NCI-H1930 (cell line): ENCODE measurements at places on chromosomes 6 and 20.

- no peak for DNase-seq
Observed at GRCh38 chr6:43639984-43640800, 4.6 kb downstream of the MAD2L1BP start.

- no peak for DNase-seq
Observed at GRCh38 chr6:158767709-158768108, 51.5 kb downstream of the EZR start.

- no peak for DNase-seq
Observed at GRCh38 chr6:1212919-1213318, 99.0 kb upstream of the FOXQ1 start.

GRCh38 chr20:63363981-63364561 is 2.9 kb upstream of the CHRNA4 start:
- no peak for DNase-seq

- peak; percentile 84 for DNase-seq
Observed at GRCh38 chr6:36442671-36443470, at the start of the genes KCTD20 and PXT1. KCTD20 (plus strand) TSS chr6:36443000; CDS start chr6:36470098, 27,098 bp downstream. PXT1 (minus strand) TSS chr6:36442854; CDS start chr6:36426082, 16,772 bp downstream.

DNA sequence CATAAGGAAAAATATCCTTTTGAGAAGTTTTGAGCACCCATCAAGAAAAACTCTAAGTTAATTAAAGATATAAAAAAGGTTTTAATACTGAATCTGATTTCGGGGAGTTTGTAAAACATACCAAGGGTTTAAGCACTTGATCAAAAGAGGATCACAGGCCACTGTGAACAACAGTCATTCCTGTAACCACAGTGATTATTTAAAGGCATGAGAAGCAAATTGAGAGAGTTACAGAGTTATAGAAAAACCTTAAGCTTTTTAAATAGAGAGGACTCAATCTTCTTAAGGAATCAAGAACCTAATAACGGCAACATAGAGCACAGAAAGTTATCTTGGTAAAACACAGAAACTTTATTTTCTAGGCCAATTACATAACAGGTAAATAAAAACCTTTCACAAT is 831.6 kb downstream of the C6orf118 start:
- no peak for DNase-seq

- no peak for DNase-seq
Observed at GRCh38 chr6:52537001-52537753, 39.7 kb downstream of the TRAM2 start.

DNA sequence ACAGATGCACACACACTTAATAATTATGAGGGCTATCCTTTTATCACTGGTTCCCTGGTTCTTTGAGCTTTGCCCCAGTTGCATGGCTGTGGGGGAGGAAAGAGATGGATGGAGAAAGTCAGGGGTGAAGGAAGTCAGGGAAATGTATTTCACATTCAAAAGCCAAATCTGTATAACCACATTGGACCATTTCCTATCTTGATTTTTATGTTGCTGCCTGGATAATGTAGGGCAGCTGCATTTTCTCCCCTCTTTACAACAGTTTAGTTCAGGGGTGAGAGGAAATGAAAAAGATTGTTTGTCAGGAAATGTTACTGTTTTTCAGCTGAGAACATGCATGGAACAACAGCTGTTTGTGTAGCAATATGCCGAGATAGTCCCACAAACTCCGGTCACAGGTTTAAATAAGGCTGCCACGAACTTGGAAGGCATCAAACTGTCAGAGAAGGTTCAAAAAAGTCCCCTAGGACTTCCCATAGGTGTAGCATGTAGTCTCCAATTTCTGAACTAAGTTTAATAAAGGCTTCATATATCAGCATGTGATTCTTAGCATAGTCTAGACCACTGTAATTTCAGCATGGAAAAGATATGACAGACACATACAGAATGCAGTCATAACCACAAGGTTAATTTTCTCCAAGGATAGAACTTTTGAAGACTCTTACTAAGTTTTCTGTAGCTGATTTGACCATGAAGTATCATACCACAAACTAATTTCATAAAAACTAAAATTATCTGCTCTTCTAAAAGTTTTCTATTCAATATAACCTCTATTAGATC is 82.1 kb upstream of the COL21A1 start:
- no peak for DNase-seq

- no peak for DNase-seq
Observed at GRCh38 chr6:33671744-33672072, 39.8 kb downstream of the UQCC2 start.

GRCh38 chr6:96465321-96465903 is 56.2 kb upstream of the UFL1 start:
- DNase-seq, result no peak

DNA sequence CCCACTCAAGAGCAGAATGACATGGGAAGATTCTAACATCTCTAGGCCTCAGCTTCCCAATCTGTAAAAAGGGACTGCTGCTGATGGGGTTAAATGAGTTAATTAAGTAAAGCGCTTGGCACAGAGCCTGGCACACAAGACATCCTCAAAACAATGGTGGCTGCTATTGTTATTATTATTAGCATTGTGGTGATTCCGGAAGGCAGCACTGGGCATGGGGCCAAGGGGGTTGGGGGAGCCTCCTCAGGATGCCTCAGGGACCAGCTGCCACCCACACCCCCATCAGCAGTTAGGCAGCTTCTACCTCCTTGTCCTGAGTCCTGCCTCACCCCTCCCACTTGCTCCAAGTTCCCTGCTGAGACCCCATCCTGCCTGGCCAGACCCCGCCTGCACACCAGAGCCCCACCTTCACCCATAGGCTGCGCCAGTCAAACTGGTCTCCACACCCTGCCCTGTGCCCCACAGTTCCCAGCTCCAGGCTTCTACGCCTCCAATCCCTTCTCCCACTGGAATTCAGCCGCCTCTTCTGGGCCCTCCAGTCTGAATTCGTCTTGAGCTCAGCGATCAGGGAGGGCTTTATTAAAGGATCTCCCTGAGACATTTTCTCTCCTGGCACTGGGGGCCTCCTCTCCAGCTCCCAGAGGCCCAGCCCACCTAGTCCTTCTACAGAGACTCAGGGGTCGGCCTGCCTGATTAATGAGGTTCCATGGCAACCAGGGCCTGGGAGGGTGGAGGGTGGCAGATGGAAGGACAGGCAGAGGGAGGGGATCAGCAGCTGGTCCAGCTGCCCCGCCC is 1.5 kb downstream of the E2F1 start:
- no peak for DNase-seq

DNA sequence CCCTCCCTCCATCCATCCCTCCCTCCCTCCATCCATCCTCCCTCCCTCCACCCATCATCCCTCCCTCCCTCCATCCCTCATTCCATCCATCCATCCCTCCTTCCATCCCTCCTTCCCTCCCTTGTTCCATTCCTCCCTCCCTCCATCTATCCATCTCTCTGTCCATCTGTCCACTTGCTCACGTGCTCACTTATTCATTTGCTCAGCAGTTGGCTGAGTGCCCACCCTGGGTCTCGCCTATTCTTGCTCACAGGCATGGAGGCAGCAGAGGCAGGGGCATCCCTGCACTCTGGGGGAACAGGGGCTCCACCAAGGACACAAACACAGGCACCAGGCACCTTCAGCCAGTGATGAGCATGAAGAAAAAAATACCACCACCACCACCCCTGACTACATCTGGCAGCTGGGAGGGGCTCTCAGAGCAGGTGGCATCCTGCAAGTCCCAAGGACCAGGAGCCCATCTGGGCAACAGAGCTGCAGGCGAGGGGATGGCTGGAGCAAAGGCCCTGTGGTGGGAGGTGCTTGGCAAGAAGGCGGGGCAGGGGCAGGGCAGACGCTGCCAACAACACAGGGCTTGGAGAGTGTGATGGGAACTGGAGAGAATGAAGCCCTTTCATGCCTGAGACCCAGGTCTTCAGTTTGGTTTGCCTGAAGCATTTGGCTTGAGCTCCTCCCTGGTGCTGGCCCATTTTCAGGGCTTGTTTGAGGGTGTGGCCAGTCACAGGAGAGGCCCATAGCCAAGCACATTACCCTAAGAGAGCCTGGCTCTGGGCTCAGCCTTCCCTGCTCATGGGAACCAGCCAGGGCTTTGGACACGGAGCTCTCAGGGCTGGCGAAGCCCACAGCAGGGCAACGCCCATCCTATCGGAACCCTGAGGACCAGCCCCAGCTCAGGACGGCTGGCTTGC is 40.2 kb upstream of the MRGBP start:
- no peak for DNase-seq

- no peak for DNase-seq
Observed at GRCh38 chr20:50734730-50735679, 3.6 kb downstream of the PARD6B start.

DNA sequence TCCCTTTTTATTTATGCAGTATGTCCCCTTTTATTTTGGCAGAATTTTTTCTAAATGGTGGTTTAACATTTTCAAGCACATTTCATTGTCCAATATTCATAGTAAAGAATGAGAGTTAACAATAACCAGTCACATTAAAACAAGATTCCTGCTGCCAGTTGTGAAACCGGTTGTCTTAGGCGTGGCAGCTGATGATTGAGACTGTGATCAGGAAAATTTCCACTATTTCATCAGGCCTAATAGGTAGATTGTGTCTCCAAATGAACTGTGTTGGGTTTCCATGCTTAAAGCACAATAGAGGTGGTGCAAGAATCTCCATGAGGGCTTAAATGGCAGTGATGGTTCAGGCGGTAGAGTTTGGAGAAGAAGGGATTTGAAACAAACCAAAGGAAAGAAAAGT is 15.3 kb downstream of the PRDM1 start:
- no peak for DNase-seq

DNA sequence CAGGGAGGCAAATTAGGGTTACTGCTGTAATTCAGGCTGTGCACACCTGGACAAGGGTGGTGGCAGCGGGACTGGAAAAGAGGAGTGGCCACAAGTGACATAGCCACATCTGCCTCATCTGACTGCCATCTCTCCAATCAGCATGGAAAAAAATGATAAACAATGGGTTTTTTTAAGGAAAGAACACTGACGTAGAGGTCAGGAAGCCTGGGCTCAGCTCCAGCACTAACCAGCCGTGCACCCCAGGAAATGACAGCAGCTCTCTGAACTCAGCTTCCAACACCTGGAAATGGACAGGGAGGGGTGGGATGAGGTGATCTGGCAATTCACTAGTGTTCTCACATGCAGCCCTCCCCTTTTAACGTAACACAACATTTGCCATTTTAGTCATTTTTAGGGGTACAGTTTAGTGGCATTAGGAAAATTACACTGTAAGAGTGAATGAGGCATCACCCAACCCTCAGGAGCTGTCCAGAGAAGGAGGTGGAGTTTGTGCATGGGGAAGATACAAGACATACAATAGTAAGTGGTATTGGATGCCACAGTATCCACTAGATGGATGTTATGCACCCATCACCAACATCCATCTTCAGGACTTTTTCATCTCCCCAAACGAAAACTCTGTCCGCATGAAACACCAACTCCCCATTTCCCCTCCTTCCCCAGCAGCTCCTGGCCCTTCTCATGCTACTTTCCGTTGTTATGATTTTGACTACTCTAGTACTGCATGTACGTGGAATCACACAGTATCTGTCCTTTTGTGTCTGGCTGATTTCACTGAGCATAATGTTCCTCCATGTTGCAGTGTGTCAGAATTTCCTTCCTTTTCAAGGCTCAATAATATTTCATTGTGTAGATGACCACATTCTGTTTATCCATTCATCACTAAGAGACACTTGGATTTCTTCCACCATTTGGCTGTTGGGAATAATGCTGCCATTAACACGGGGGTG is 215.5 kb upstream of the ECI2 start:
- no peak for DNase-seq

- no peak for DNase-seq
Observed at GRCh38 chr6:77040568-77041195, 422.6 kb downstream of the HTR1B start.

DNA sequence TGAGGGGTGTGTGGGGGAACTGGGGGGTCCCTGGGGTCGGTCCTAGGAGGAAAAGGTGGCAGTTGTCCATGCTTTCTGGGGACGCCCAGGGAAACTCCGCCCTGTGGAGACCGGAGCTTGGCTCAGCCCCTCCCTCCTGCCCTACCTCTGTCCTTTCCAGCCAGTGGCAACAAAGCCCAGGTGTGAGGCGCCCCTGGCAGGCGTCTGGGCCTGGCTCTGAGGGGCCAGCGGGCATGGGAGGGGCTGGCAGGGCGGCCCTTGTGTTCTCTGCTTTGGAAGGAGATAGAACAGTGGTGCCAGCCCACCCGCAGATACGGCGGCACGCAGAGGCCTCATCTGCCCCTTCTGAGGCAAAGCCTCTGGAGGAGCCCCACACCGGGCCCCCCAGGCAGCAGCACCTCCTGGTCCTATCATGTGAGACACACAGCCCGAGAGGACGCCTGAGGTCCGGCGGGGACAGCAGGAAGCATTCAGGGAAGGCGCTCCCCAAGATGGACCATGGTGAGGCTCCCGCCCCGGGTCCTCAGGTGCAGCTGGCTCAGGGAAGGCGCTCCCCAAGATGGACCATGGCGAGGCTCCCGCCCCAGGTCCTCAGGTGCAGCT is 47.9 kb downstream of the YTHDF1 start:
- no peak for DNase-seq

GRCh38 chr6:164812706-164813105 is 496.7 kb downstream of the C6orf118 start:
- no peak for DNase-seq
